ENCODE measurements at places on chromosomes 7 and 10.

DNA sequence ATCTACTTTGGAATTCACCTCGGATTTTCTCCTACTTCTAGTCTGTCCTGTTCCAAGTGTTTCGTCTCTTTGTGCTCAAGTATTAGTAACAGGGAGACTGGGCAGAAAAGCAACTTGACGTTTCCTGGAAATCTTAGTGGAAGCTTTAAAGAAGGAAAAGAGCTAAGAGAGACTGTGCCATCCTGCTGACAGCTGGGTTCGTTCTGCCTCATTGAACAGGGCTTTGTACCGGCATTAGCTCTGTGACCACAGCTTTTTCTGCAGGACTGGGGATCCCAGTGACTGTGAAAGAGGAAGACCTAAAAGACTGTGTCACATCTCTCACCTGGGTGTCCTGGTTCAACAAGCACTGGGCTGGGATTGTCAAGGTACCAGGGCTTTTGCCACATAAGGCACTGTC lies 70.8 kb upstream of the CDCA7L start:
- no peak for DNase-seq

DNA sequence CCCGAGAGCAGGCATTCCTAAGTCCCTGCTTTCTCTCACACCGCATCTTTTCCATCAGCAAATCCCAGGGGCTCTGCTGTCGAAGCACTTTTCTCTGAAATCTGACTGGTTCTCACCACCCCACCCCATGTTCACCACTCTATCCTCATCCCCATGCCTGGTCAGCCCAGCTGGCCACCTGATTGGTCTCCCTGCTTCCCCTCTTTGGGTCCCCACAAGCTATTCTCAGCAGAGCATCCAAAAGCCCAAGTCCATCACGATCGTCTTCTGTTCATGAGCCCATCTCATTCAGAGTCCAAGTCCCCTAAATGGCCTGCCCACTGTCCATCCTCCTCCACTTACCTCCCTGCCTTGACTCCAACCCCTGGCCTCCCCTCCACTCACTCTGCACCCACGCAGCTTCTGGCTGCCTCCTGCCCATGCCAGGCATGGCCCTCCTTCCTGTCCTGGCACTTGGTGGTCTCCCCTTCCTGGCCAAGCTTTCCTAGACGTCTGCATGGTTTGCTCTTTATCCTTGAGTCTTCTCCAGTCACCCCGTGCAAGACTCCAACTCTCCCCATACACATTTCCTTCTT lies 1.6 kb upstream of the PPP2R2D start:
- no peak for DNase-seq

DNA sequence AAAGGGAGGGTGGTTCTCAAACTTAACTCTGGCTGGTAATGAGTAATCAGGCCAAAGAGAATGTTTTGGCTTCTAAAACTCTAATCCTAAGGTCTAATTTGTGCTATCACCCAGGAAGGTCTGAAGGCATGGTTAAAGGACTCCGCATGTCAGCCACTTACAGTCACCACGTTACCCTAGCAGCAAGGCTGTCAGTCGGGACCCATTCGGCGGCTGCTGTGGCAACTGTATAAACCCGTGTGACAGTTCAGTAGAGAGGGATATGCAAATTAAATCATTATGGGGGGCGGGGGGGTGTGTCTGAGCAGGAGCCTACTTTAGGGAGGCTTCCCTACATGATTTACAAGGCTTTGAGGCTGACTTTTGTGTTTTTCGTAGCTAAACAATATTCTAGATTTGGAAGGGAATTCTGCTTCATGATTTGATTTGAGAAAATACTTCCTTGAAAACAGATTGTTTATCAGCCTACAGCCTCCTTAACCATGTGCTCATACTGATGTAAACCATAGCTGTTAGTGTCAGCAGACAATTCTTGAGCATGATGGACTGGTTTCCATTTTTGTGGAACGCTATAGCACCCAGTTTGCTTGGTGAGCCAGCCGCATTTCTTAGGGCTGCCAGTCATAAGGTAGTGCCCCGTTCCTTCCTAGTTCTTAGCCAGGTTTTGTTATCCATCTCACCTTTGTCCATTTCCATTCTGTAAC lies 284.4 kb downstream of the USP6NL start:
- no peak for DNase-seq

- no peak for DNase-seq
Observed at GRCh38 chr10:132889556-132889955, 52.8 kb downstream of the CFAP46 start.

DNA sequence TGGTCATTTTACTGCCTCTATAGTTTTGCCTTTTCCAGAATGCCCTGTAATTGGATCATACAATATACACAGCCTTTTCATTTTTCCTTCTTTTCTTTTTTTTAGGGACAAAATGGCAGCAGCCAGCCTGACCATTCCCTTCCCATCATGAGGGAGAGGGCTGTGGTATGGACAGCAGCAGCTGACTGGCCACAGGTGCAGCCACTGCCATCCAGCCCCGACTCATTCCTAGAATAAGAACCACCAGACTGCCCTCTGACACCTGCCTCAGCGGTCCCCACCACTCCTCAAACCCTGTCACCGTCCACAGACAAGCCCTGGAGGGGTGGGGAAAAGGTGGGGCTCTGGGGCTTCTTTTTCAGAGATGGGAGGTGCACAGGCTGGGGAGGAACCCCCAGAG lies 92.8 kb downstream of the EPDR1 start:
- no peak for DNase-seq

DNA sequence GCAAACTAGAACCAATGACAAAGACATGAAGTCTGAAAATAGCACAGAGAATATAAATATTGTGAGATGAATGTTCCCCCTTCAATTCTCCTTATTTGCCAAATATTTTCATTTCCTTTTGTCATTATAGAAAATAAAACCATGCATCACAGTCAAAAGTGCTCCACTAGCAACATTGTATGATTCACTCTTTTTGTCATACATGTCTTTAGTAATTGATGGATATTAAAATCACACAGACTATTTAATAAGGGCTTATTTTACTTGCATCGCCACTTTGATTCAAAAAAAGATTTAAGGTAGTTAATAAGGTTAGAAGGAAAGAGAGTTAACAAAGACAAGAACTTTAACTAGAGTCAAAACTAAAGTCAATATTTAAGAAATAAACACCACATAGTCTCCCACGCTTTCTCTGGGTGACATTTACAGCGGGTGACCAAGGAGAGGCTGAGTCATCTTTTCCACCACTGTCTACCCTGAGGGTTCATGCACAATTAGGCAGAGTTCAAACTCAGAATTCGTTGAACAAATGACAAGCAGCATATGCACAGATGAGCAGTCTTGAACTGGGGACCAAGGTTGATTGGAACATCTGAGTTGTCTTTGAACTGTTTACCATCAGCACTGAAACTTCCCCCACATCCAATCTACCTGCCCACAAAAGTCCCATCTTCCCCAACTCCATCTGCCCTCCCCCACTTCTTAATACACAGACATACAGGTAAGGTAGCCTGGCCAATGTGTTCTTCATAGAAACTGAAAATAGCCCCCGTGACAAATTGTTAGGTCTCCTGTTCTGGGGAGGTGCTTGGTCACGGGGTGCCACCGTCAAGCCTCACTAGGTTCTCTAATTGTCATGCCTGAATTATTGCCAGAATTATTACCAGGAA lies 42.5 kb downstream of the C7orf25 start:
- no peak for DNase-seq

All from activated CD4-positive, alpha-beta T cell treated with anti-CD3 and anti-CD28 coated beads, Interleukin-2, amount 50 U/mL, for 24 hours (primary cell).